T-helper 17 cell (primary cell): ENCODE measurements at places on chromosomes 2 and 18. TPM values are rescaled to one million over a fixed set of nuclear protein-coding genes. Genes with fewer than 3 reads are reported as not detected.

C1QL2 gene
- total RNA-seq = not detected

MCEE gene
- 9.6 TPM for total RNA-seq

FNDC4 gene
- total RNA-seq = not detected

HRH4 gene
- total RNA-seq = 3.2 TPM

CD8B2 gene
- not detected for total RNA-seq

ALPI gene
- total RNA-seq = not detected

RPE gene
- total RNA-seq = 15.7 TPM

SGO2 gene
- total RNA-seq = 1.5 TPM

SFTPB gene
- total RNA-seq = not detected

ZSWIM2 gene
- not detected for total RNA-seq

TLX2 gene
- 1.5 TPM for total RNA-seq

KLHL29 gene
- total RNA-seq = 1.1 TPM

SERPINB12 gene
- not detected for total RNA-seq

EVX2 gene
- total RNA-seq = not detected

DNER gene
- not detected for total RNA-seq

HAAO gene
- total RNA-seq = 0.37 TPM

NETO1 gene
- total RNA-seq = not detected

FAM228A gene
- 0.52 TPM for total RNA-seq

RGPD8 gene
- 60.6 TPM for total RNA-seq

SERPINB13 gene
- not detected for total RNA-seq

TSPYL6 gene
- total RNA-seq = not detected

EPHA4 gene
- 88.2 TPM for total RNA-seq

ASB18 gene
- not detected for total RNA-seq

RNF144A gene
- total RNA-seq = 15.1 TPM

IER3IP1 gene
- 4.9 TPM for total RNA-seq

AMER3 gene
- total RNA-seq = not detected

POTEI gene
- not detected for total RNA-seq

E2F6 gene
- 5.1 TPM for total RNA-seq

PPP4R1 gene
- 65.5 TPM for total RNA-seq

ABHD1 gene
- total RNA-seq = 0.65 TPM
